ENCODE measurements at places on chromosomes 4 and X.

DNA sequence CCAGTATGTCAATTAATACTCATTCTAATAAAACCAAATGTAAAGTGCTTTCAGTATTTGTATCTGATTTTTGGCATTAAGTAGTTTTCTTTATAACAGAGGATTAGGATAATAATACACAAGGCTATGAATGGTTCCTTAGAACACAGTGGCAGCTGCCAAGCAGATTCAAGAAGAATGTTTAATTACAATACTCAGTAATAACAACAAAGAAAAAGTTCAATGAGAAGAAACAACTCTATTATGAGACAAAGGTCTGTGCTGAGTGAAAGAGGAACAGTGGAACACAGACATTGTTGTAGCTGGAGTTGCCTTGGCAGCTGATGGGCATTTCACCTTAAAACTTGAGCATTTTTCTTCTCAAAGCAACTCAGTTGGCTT is 502.6 kb upstream of the NR3C2 start:
- DNase-seq: no peak

DNA sequence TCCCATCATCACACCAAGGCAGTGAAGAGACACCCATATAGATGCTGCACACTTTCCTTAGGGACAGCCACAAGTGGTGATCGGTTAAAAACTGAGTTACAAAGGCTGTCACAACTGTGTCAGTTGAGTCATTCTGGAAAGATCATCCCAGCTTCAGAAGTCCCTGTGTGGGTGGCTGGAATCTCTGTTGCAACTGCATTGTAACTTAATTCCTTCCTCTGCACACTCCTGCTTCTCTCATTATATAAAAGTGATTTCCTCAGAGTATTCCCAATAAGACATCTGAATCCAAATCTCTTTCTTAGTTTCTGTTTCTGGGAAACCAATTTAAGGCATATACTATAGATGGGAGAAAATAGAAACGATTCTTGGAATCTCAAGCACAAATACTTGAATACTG is 88.1 kb downstream of the FSTL5 start:
- DNase-seq: no peak

DNA sequence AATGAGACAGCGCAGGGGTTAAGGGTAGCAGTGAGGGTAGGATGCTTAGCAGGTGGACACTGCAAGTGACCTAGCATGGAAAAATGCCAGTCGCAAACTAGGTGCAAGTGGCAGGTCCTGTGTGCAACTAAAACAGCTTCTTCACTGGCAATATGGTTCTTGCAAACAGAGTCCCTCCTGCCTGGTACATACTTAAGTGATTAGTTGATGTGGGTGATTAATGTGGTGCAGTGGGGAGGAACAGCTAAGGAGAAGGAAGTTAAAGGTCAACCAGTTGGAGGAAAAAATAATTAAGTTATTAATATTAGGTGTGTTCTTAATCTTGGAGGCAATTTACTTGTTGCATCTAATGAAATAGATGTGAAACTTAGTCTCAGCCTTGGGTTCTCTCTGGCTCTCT is 121.6 kb upstream of the IGFBP7 start:
- no peak for DNase-seq

GRCh38 chrX:19283597-19284339 is 60.0 kb upstream of the PDHA1 start:
- DNase-seq: no peak

GRCh38 chrX:51614353-51615012 is 4.2 kb downstream of the CENPVL3 start:
- no peak for DNase-seq

- DNase-seq: no peak
Measured at GRCh38 chr4:25552580-25553271, 102.9 kb upstream of the SLC34A2 start.

GRCh38 chrX:41276661-41277506 is 57.1 kb upstream of the DDX3X start:
- DNase-seq: no peak

DNA sequence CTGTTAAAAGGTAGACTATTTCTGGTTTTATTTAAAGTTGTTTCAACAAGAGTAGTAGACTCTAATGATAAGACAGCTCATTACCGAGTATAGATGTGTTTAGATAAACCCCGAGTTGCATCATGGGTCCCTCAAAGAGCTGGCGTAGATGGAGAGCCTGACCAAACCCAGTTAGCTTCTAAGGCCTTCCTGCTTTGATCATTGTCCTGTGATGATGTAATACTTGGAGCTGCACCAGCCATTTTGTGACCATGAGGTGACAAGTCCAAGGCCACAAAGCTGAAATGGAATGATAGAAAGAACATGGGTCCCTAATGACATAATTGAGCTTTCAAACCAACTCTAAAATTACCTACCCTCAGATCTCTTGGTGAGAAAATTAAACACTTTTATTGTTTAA is 66.6 kb upstream of the TAB3 start:
- no peak for DNase-seq

GRCh38 chr4:37864786-37865185 is 26.1 kb upstream of the TBC1D1 start:
- no peak for DNase-seq

DNA sequence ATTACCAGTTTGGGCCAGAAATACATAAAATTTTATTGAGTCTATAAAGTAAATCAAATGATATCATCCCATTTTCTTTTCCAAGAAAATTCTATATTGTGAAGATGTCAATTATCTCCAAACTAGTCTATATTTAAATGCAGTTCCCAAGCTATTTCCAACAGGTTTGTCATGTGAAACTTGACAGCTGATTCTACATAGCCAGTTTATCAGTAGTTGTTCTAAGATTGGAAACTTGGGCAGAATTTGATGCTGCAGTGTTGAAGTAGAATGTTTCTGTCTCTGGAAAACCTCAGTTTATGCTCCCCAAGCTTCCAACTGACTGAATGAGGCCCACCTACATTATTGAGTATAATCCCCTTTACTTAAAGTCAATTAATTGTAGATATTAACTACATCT is 994.1 kb downstream of the PCDH7 start:
- DNase-seq: no peak

DNA sequence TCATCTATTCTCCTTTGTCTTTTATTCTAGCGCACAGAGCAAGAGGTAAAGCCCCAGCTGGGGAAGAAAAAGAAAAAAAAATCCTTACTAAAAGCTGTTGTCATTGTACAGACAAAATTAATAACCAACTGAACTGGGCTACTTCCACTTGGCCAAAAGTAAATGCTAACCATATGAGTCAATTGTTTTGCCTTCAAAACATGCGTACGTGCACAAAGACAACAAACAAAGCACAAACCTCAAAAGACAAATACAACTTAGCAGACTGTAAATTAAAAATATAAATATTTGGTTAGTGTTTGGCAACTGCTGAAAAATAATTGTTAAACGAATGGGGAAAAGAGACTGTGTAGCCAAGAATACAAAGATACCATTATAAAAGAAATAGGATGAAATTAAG is 5.9 kb downstream of the EDA2R start:
- no peak for DNase-seq

DNA sequence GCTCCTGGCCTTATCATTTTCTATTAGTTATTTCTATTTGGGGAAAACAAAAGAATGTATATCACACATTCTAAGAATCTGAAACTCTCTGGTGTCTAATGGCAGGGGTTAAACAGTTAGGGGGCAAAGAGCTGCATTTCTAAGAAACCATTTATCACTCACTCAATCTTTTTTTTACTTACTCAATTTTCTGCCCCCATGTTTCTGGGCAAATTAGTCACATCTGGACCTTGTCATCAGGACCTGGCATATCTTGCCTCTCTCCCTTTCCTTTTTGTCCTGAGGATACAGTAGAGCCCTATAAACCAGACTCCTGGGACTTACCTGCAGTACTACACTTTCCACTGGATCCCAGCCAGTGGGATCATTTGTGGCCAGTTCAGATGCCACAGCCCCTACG is 89.1 kb downstream of the ANXA3 start:
- no peak for DNase-seq

DNA sequence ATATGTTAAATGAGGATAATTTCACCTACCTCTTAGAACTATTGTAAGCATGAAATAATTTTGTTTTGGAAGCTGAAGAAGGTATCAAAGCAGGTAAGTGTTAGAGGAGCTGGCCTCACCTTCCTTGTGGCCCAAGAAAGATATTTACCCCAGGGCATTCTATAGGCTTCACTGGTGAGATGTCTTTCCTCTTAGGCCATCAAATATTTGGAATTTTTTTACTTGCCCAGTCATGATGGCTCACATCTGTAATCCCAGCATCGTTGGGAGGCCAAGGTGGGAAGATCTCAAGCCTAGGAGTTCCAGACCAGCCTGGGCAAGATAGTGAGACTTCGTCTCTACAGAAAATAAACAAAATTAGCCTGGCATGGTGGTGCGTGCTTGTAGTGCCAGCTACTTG is 6.1 kb upstream of the SMS start:
- no peak for DNase-seq

DNA sequence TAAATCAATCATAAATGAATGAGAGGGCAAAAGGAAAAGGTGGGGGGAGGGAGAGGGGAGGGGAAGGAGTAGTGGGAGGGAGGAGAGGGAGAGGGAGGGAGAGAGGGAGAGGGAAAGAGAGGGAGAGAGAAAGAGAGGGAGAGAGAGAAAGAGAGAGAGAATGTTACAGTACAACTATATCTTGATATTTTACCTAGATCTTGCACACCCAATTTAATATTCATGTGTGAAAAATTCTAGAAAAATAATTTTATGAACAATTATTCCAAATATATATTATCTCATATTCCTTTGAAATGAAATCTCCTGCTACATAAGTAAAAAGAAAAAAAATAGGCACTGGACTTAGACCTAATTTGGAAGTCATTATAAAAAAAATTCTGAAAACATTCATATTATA is 120.0 kb downstream of the SCLT1 start:
- DNase-seq: no peak

GRCh38 chr4:64715741-64716140 is 306.5 kb upstream of the TECRL start:
- no peak for DNase-seq

- no peak for DNase-seq
Measured at GRCh38 chrX:32894679-32895078, 316.7 kb downstream of the DMD start.

- no peak for DNase-seq
Measured at GRCh38 chr4:74919783-74920182, 13.1 kb upstream of the PARM1 start.

- no peak for DNase-seq
Measured at GRCh38 chrX:93874554-93874953, 200.5 kb downstream of the FAM133A start.

- no peak for DNase-seq
Measured at GRCh38 chr4:6050551-6050950, 32.3 kb upstream of the C4orf50 start.

DNA sequence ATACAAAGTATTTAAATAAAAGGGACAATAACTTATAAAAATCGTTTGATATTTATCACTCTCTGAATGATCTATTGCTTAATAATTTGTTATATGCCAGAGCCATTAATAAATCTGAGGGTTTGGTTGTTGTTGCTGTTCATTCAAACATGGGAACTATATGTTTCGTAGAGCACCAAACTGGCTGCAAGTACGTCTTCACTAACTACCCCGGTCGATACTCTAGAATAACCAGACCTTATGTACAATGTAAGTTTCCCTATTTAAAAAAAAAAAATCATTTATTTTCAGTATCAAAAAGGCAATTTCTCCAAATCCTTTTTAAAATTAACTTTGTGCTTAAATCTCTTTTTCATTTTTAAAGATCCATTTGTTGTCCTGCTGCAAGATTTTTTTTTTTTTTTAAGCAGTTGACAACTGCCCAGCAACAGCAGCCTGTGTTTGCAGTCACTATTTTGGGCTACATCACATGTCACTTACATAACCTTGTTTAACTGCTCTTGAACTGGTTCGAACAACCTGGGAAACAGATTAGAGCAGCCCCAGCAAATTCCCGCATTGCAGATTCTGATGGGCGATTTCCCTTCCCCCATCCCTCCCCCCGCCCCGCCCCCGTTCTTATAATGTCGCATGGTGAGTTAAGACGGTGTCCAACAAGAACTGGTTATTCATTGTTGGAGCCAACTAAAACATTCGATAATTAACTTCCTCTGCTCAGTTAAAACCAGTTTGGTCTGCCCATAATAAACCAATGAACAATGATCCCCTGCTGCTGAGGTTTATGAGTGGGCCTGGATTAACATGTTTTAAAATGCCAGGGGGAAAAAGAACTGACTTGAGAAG is 238.9 kb downstream of the NR3C2 start:
- no peak for DNase-seq

DNA sequence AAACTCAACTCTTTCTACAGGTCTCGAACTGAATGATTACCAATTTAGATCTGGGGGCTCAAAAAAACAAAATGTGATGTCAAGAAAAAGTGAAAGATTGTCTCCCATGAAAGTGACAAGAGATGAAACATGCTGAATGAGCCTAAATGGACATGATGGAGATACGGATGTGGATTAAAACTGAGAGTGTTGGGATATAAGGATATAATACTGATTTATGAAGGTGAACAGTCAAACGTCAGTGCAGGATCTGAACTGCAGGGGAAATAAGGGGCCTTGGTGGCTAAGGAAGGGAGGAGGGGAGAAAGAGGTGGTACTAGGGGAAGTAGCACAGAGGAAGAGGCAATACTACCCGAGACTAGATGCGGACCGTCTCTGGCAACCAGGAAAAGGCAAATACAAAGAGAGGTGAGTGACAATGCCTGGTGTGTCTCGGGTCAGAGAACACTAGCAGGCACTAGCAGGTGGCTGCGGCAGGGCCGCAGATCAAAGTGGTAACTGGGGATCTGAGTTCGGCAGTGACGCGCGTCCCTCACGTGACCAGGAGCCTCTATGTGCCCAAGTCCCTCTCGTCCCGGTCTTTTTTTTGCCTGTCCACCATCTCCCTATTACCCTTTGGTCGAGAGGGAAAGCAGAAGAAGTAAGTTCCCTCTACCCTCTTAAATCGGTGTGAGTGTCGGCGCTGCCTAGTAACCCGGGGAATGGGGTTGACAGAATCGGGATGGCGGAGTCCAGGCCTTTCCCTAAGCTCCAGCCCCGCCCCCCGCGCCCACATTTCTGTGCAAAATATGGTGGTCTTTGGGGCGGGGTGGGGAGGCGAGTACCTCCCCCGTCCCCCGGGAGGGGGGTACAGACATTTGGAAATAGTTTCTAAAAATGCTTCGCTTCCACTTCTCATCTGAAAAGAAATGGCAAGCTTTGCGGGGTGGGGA is at the start of gene TCEAL1:
TCEAL1 (plus strand) TSS at position 590 of the 932 bp plus-strand sequence. CDS start 942 bp downstream, outside the sequence.
- DNase-seq: no peak

DNA sequence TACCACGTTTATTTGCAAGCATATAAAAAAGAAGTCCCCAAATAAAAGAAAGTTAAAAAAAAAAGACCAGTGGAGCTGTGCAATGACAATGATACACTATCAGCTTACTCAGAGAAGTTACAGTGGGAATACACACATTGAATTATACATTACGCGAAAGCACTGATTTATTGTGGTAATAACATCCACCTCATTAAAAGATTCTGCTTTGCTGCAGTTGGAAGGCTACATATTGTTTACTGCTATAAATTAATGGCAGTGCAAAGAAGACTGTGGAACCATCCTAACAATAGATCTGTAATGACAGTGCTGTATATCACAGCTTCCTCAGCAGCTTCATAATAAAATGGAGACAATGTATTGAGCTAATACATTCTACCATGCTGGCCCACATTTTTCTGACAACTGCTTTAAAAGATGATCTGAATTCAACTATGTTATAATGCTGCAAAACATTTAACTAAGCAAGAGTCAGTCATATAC is 142.5 kb upstream of the MAB21L2 start:
- no peak for DNase-seq

- no peak for DNase-seq
Measured at GRCh38 chrX:31168551-31168950, 96.7 kb upstream of the FTHL17 start.

Data from stimulated activated CD4-positive, alpha-beta T cell treated with anti-CD3 and anti-CD28 coated beads, Interleukin-1b, Interleukin-23, amount 100 ng/mL, for 1 hour (primary cell).